ENCODE measurements at places on chromosomes 2 and 18.

DNA sequence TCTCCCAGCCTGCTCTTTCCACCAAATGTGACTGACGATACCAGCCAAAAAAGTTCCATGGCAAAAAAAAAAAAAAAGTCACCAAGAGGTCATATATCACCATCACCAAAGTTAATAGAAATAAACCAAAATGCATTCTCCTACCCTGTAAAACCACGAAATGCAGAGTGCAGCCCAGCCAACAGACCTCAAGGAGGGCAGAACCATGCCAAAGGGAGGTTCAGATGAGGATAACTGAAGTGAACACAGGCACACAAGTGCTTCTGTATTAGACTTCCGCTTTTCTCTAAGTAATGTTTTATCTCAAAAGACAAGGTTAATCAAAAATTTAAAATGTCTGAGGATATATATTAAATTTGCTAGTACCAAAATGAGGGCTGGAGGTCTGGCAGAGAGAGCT is 5.5 kb downstream of the SERPINE2 start:
- DNase-seq = no peak

- no peak for DNase-seq
Observed at GRCh38 chr2:85734942-85735608, 18.7 kb upstream of the ATOH8 start.

DNA sequence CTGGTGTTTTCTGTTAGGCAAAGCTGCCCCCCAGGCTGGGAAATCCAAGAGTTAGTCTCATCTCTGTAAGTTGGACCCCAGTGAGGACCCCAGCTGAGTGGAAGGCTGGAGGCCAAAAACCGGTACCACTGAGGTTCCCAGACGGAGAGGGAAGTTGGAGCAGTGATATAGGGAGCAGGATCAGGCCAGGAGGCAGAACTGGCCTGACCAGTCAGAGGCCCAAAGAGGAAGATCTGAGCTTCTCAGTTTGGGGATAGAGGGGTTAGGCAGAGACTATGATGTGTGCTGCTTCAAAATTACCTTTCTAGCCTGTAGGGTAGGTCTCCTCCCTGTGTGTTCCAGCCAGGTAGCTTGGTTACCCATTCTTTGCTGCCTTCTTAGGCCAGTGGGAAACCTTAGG is 4.6 kb upstream of the RNF181 start:
- no peak for DNase-seq

GRCh38 chr2:16339206-16339605 is 326.4 kb downstream of the CYRIA start:
- no peak for DNase-seq

DNA sequence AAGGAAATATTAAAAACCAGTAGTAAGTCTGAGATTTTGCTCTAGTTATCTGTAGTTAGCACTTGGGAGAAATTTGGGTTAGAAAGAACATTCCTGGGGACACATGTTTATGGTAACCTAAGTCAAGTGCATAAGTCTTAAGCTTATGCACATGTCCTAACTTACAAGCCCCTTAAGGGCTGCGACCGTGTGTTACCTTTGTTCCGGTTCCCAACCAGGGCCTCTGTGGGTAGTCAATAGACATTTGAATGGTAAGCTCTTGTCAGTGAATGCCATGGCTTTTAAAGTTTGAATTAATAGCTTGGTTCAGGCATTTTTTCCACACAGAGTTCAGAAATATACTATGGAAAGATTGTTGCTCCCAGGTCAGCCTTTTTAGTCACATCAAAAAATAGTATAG is 64.7 kb upstream of the CWC22 start:
- DNase-seq = no peak

GRCh38 chr2:21234464-21235120 is 110.8 kb downstream of the TDRD15 start:
- no peak for DNase-seq

- DNase-seq = no peak
Observed at GRCh38 chr18:76953583-76954233, 131.4 kb downstream of the ZNF236 start.

DNA sequence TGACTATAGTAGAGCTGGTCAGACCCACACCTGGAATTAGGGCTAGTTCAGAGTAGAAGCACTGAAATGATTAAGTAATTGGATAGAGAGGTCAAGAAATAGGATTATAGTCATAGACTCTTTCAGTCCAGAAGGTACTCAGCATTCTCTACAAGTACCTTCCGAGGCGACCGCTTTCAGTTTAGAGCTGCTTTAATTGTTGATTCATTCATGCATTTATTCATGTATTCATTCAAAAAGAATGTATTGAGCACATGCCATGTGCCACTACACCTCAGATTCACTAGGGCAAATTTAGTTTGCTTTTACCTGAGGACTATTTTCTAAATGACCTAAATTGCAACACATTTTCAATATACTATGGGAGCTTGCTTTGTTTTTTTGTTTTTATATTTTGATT is 48.7 kb downstream of the CRIM1 start:
- no peak for DNase-seq

DNA sequence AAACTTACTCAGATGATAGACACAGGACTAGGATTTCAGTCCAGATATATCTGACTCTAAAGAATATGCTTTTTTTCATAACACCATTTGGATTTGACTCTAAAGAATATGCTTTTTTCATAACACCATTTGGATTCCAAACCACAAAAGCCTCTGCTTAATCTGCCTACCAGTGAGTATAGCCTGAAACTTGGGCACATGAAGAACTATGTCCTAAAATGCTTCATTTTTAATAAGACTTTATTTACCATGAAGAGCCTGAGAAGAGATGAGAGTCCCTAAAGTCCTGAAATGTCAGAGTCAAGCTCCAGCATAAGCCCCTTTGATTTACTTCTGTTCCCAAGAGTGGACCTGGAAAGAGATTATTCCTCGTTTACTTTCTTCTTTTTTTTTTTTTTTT is 54.5 kb upstream of the STPG4 start:
- no peak for DNase-seq

DNA sequence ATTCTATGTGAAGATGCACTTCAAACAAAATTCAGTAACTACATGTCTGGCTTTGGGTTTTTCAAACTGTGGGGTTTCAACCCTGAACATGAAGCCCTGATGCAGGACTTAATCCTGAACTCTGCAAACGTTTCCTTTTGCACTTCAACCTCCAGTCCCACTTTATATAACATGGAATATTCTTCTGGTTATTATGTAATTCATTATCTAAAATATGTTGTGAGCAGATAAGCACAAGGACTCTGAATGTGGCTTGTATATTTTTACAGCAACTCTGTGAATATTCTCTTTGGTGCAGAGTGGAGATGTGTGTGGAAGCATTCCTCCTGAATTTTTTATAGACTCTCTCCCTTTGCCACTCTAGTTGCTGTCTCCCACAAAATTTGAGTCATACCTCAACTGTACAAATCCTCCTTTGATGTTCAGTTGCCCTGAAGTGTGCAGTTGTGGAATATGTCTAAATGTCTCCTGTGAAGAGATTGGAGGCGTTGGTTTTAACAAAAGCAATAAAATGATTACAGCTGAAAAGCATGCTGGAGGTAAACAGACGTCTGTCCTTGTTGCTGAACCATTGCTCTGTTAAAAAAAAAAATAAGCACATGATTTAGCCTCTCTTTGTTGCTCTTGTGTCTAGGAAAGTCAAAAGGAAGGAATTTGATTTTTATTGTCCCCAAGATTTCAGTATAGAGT is 205.1 kb upstream of the NRP2 start:
- no peak for DNase-seq

DNA sequence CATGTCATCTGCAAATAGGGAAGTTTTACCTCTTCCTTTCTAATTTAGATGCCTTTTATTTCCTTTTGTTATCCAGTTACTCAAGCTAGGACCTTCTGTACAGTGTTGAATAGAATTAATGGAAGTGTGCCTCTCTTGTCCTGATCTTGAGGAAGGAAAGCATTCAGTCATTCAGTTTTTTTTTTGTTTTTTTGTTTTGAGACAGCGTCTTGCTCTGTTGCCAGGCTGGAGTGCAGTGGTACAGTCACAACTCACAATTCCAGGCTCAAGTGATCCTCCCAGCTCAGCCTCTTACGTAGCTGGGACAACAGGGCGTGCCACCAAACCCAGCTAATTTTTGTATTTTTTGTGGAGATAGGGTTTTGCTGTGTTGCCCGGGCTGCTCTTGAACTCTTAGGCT is 203.9 kb upstream of the ALPP start:
- no peak for DNase-seq

DNA sequence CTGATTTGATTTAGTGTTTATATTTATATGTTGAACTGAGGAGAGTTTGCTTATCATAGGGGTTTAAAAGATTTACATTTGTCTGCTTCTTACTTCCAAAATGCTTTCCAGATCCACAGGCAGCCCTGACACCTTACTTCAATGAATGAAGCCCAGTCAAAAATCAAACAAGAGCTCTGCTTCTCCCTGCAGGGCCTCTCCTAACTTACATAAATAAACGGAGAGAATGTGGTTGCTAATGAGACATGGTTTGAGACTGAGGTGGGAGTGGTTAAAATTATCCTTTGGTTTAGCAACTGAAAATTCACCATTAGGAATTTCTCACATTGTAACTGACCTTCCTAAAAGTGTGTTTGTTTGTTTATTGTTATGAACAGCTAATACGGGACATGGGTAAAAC is 612.3 kb upstream of the FANCL start:
- no peak for DNase-seq

Data from esophagus squamous epithelium (tissue), 5 donors.